ENCODE measurements at places on chromosomes 6 and 20. TPM values are rescaled to one million over a fixed set of nuclear protein-coding genes. Genes with fewer than 3 reads are reported as not detected.

SCUBE3 gene
- 10.3 TPM for total RNA-seq

PDE7B gene
- 18.7 TPM for total RNA-seq

CUTA gene
- total RNA-seq = 107 TPM

BPI gene
- not detected for total RNA-seq

CTSZ gene
- 138 TPM for total RNA-seq

SLC35F1 gene
- 5.8 TPM for total RNA-seq

TENT5A gene
- 60.9 TPM for total RNA-seq

PABPC1L gene
- 2.3 TPM for total RNA-seq
